ENCODE measurements at places on chromosomes 5 and 9.

DNA sequence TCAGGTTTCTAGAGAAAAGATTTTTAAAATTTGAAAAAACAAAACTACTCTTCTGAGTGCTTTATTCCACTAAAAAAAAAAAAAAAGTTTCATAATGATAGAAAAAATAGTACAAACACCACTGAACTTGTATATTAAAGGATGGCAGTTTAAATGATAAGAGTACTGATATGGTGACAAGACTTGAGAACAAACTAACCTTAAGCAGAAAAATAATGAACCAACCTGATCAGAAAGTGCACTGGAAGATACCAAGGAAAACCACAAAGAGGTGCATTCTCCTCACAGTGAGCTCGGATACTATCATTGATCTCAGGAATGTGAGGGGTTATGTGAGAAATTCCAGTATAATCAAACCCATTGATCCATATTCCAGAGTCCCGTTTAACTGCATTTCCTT is 34.3 kb downstream of the ERMP1 start:
- DNase-seq = no peak

DNA sequence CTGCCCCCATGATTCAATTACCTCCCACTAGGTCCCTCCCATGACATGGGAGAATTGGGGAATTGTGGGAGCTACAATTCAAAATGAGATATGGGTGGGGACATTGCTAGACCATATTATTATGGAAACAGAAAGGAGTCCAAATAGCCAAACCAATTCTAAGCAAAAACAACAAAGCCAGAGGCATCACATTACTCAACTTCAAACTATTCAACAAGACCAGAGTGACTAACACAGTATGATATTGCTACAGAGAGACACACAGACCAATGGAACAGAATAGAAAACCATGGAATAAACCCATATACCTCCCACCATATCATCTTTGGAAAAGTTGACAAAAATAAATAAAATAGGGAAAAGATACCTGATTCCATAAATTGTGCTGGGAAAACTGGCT is 710.5 kb upstream of the CDH9 start:
- no peak for DNase-seq

- DNase-seq = peak; percentile 65
Measured at GRCh38 chr5:144142139-144142823, 28.2 kb downstream of the YIPF5 start.

- DNase-seq = no peak
Measured at GRCh38 chr9:129178568-129179382, 714 bp upstream of the IER5L start.

- no peak for DNase-seq
Measured at GRCh38 chr5:30098940-30099339, 1094.5 kb upstream of the CDH6 start.

DNA sequence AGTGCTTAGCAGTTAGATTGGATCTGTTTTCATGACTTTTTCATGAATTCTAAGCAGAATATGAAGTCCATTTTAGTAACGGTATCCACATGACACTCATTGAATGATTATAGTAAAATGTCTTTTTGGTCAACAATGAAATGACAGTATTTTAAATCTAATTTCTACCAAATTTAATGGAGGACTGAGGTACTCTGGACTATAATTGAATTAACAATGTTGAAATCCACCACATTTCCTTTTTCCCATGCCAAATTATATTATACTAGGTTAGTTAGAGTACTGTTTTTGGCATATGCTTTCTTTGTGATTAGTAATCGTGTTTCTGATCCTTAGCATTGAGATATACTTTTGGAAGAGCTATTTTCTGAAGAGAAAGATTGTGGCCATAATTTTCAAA is 40.6 kb downstream of the CDC42SE2 start:
- no peak for DNase-seq

- DNase-seq = no peak
Measured at GRCh38 chr9:137030538-137031527, 1.1 kb downstream of the FUT7 start.

- DNase-seq = peak; percentile 46
Measured at GRCh38 chr5:157670662-157671591, at the start of gene C5orf52. Gene C5orf52 (plus strand): TSS chr5:157671533. CDS start chr5:157671615, 82 bp downstream.

DNA sequence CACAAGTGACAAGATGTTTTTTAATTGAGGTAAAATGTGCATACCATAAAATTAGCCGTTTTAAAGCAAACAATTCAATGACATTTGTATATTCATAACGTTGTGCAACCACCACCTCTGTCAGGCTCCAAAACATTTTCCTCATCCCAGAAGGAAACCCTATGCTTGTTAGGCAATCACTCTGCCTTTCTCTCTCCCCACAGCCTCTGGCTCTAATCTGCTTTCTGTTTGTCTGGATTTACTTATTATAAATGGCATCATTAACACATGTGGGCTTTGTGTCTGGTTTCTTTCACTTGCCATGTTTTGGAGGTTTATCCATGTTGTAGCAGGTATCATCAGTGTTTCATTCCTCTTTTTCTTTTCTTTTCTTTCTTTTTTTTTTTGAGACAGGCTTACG is 1.4 kb upstream of the N4BP3 start:
- peak; percentile 19 for DNase-seq

DNA sequence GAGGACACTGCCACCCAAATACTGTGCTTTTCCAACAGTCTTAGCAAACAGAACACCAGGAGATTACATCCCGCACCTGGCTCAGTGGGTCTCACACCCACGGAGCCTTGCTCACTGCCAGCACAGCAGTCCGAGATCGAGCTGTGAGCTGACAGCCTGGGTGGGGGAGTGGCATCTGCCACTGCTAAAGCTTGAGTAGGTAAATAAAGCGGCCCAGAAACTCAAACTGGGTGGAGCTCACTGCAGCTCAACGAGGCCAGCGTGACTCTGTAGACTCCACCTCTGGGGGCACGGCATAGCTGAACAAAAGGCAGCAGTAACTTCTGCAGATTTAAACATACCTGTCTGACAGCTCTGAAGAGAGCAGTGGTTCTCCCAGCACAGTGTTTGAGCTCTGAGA is 28.8 kb downstream of the EPB41L4A start:
- DNase-seq = no peak

DNA sequence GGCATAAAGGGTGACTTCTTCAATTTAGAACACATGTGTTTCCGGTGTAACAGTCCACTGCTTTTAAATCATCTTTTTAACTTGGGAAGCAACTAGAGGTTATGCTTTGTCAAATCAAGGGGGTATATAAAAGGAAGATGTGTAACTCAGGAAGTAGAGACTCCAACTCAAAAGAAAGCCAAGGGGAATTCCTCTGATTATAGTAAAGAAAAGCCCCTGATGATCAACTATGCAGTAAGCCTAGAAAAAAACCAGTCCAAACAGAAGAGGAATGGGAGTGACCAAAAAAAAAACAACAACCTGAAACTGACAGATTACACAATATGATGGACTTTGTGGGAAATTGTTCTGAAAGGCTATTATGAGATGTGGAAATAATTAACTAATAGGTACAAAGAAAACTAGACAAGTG is 90.3 kb downstream of the AK8 start:
- DNase-seq = no peak

DNA sequence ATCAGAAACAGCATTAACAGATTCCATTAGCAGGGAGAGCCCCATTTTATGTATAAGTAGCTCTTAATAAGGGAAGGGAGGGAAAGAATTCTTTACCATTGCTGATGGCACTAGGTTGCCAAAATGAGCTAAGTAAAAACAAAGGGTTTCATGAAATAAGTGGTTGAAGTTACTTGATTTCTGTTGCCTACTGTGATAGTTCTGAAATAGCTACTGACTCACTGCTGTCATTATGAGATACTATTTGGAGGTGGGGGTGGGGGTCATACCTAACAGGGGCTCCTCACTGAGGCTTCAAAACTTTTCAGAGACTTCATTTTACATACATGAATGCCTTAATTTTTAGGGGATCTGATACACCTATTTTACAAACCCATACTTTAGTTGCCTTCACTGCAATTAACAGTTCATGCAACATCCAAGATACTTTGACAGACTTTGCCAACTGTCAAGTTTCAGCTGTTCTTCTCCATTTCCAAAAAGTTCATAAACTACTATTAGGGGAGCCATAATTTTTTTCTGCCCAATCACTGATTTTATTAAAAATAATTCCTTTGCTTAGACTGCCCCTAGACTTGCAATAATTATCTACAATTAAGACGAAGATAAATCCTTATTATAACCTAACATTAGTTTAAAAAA is 4.6 kb downstream of the HOMER1 start:
- no peak for DNase-seq

GRCh38 chr9:120486347-120486746 is 93.6 kb downstream of the CDK5RAP2 start:
- DNase-seq = no peak

- peak; percentile 18 for DNase-seq
Measured at GRCh38 chr9:98538626-98539031, 170.1 kb downstream of the GABBR2 start.

GRCh38 chr9:93087971-93088655 is 7.9 kb upstream of the CARD19 start:
- no peak for DNase-seq

GRCh38 chr5:24188216-24188925 is 456.4 kb downstream of the CDH10 start:
- DNase-seq = peak; percentile 81

DNA sequence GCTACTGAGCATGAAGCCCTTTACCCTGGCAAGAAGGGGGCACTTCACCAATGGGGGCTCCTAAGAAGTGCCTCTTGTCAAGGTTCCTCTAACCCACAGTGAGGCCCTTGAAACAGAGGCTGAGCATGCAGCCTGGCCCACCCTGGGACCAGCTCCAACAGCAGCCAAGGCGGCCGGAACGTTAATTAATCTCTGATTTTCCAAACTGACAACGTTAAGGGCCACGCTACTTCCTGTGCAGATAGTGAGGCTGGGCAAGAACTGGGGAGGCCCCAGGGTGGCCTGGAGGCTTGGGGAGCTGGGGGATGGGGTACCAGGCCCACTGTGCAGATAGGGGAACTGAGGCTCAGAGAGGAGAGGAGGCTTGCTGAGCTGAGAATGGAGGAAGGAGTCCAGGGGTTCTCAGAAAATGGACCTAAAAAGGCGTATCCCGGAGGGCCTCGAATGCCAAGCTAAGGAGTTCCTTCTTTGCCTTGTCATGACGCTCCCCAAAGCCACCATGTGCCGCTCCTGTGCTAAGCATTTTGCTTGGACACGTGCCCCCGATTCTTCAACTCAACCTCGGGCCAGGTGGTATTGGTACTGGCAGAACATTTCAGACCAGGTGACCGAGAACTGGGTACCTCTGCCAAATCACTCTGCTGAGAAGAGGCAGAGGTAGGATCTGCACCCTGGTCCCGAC is 72.0 kb upstream of the STXBP1 start:
- no peak for DNase-seq

DNA sequence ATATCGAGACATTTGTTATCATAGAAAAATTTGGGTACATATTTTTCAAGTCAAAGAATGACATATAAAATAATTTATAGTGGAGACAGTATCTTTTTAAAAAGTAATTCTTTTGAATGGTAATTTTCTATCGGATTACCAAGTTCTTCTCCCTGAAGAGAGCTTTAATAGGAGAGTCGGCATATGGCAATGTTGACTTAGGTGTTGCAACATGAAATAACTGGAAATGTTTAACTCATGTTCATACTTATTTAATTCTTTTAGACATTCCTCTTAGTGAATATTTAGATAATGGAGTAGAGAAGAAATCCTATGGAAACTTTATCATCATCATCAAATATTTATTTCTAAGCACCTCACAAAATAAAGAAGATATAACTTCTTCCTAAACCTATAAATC is 118.2 kb upstream of the CTNND2 start:
- no peak for DNase-seq

DNA sequence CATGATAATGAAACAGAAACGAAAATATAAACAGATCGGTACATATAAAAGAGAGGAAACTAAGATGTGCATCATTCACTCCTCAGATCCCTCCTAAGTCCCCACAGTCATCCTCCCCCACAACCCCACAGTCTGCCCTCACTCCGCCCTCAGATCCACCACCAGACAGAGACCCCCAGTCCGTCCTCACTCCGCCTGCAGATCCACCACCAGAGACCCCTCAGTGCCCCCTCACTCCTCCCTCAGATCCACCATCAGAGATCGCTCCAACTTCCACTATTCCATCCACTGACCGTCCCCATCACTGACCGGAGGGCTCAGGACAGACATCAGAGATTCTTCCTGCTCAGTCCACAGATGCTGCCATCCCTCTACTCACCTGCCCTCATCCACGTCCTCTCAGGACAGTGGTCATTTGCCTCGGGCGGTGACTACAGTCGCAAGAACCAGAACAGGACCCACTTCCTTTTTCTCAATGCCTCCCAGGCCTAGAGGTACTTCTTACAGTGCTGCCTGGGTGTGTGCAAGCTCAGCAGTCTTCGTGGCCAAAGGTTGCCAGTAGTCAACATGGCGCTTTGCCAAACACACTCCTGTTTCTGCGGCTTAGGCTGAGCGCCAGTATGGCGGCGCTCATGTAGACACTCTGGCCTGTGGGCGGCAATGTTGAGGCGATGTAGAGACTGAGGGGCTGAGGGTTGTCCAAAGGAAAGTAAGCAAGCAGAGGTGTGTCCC is 8.3 kb upstream of the SPATA31C1 start:
- DNase-seq = no peak

- DNase-seq = peak; percentile 8
Measured at GRCh38 chr5:56852228-56853000, 37.1 kb downstream of the MAP3K1 start.

GRCh38 chr9:131585375-131585774 is 40.1 kb downstream of the PRRT1B start:
- no peak for DNase-seq

- DNase-seq = peak; percentile 33
Measured at GRCh38 chr9:126475933-126476555, 137.7 kb upstream of the LMX1B start.

DNA sequence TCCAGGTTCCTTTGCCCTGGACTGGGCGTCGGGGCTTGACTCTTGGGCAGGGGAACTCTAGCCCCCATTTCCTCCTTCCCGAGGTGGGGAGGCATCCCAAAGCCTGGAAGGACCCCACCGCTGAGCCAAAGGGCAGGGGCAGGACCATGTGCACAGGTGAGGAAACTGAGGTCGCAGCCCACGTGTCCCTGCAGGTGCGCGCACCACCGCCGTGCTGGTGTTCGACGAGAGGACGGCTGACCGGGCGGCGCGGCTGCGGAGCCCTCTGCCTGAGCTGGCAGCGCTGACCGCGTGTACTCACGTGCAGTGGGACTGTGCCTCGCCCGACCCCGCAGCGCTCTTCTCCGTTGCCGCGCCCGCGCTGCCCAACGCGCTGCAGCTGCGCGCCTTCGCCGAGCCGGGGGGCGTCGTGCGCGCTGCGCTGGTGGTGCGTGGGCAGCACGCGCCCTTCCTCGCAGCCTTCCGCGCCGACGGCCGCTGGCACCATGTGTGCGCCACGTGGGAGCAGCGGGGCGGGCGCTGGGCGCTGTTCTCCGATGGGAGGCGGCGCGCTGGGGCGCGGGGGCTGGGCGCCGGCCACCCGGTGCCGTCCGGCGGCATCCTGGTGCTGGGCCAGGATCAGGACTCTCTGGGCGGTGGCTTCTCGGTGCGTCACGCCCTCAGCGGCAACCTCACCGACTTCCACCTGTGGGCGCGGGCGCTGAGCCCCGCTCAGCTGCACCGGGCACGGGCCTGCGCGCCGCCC is 2.8 kb downstream of the ADGRD2 start:
- no peak for DNase-seq

- no peak for DNase-seq
Measured at GRCh38 chr5:35194635-35195471, 35.4 kb downstream of the PRLR start.

GRCh38 chr9:27339661-27340284 is 42.8 kb upstream of the EQTN start:
- DNase-seq = no peak

- no peak for DNase-seq
Measured at GRCh38 chr5:16970826-16971225, 34.7 kb upstream of the MYO10 start.
